H9 (cell line): ENCODE measurements at places on chromosomes 1 and 21.
A peak's percentile ranks its signal among the peaks of the same experiment; 100 is the strongest.

GRCh38 chr1:75438355-75438754 is 172.6 kb downstream of the SLC44A5 start:
- DNase-seq = no peak

GRCh38 chr21:34850166-34850690 is 181.4 kb downstream of the CLIC6 start:
- DNase-seq = no peak

- no peak for DNase-seq
Measured at GRCh38 chr1:207890136-207890738, 20.7 kb downstream of the CD34 start.

DNA sequence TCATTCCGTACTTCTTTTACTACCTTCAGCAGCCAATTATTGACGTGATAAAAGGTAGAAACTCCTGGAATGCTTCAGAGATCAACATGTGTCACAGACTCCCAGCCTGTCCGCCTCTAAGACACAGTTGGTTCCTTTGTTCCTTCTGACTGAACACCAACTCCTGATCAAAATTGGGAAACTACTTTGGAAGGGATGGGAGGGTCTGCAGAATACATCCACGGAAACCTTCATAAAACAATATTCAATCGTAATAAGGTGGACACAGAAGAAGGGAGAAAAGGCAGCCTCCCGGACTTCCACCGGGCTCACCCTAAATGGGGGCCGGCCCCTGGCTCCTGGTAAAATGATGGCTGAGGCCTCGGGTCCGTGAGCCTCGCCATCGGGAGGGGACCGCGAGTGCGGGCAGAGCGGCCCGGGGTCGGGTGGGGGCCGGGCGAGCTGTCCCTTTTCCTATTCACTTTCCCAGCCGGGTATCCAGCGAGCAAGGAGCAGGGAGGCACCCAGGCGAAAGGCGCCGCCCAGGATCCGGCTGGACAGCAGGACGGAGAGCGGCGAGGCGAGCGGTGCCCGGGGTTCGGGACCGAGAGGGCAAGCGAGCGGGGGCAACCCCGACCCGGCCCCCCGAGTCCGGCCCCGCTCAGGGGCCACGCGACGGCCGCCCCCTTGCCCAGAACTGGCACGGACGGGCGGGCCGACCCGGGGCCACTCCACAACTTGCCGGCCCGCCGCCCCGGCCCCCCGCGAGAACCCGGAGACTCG is 805 bp downstream of the NRIP1 start:
- DNase-seq = peak; percentile 46

- DNase-seq = peak; percentile 82
Measured at GRCh38 chr21:39348355-39349210, at the start of gene HMGN1. TSS of gene HMGN1 (minus strand) at chr21:39349088. CDS start at chr21:39348917, 171 bp downstream.

- DNase-seq = no peak
Measured at GRCh38 chr1:9020305-9020704, 5.9 kb downstream of the SLC2A7 start.

DNA sequence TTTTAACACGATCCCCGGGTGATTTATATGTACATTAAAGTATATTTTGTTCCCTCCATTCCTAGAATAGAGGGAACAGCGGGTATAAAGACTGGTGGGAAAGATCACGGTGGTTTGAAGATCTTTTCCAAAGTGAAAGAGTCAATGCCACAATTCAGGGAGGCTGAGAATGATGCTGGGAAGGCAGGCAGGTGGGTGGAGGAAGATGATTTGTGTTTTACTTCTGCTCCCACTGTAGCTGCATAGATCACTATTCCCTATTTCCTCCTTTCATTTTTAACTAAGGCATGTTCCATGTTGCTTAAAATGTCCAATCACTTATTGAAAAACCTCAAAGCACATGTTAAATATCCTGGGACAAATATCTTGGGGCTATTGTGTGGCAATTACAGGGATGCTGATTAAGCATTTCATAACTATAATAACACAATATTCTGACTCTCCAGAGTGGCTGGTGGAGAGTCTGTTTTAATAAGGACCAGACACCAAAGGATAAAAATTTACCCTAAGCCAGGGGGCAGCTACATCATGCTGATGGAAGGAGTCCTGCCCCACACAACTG is 8.4 kb upstream of the LYST start:
- no peak for DNase-seq

- DNase-seq = no peak
Measured at GRCh38 chr1:170580636-170581440, 48.9 kb downstream of the GORAB start.

- no peak for DNase-seq
Measured at GRCh38 chr1:41621791-41622190, 137.3 kb upstream of the EDN2 start.

DNA sequence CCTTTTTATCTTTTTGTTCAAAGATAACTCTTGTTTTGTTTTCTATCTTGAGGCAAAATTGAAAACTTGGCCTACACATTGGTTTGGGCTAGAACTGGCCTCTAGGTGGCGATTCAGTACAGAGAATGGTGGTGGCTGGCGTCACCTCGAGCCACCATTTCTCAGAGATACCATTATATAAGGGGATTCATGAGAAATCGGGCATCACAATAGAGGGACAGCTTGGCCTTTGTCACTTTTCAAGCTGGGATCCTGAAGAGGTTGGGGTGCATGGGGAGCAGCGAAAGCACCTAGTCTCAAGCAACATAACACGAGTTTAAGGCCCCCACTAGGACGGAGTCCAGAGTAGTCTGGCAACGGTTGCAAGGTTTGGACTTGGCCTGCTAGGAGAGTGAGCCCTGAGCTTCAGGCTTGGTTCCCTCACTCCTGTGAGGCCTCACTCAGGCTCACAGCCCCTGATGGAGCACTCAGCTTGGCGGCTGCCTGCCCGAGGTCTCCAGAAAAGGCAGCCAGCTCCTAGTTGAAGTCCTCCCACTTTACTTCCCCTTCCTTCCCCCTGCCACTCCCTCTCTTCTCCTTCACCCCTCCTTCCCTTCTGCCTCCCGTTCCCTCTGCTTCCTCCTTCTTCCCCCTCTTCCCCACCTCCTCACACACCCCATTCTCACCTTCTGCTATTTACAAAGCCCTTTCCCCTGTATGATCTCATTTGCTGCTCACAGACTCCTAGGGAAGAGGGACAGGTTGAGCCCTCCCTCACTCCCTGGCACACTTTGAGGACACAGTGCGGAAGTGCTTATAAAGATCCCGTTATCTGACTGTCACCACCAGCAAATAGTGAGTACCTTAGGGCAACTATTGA is 67.8 kb downstream of the LRIG2 start:
- DNase-seq = peak; percentile 64

DNA sequence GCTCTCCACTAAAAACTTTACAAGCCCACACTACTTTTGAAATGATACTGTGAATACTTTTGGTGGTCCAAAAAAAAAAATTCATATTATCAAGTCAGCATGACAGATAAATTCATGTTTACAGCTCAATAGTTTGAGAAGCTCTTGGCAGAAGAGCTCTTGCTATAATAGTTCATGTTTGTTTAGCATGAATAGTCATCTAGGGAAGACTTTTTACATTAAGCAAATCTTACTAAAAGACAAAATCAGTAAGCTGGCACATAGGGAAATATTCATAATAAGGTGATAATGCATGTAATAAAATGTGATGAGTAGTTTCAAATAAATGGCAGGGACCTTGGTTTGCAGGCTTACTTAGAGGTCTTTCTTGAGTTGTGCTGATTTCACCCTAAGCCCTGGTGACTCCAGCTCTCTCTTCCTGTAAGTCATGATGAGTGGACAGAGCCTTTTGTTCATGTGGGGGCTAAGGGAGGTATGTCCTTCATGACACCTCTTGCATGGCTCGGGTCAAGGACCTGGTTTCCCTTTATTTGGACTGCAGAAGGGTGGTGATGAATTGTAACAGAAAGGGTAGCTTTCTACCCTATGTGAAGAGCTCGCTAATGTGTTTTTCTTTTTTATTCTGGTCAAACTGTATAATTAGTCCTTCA is 166.7 kb downstream of the GABPA start:
- no peak for DNase-seq

DNA sequence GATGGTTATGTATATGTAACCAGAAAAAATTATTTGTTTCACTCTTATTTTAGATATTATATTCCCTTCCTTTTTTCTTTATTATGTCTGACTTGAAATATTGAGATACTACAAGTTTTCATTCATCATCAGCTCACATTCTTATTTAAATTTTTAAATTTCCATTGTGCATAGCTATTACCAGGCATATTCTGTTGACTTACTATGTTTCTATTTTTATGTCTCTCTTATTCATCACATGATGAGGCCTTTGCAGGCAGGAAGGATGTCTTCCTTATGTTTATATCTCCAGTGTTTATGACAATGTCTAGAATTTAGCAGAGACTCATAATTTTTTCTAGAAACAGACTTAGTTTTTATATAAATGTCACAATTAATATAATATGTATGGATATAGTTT is 221.9 kb upstream of the KCTD3 start:
- no peak for DNase-seq

GRCh38 chr1:200435200-200435780 is 25.5 kb upstream of the ZNF281 start:
- no peak for DNase-seq

DNA sequence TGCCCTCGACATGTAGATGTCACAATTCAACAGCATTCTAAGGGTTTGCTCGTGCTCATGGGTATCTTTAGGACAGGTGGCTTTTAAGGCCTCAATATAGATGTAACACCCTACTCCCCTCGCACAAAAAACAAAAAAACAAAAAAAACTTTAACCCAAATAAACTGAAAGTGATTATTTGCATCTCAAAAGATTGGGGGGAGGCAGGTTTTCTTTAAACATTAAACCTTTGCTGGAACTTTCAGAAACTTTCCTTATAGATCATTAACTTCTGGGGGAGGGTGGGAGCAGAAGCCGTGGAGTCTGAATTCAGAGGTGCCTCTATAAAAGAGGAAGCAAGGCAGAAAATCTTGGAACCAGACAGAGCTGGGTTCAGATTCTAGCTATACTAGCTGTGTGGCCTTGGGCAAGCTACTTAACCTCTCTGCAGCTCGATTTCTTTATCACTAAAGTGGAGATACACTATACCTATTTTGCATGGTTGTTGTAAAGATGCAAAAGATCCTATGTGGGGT is 3.2 kb upstream of the KIAA1614 start:
- no peak for DNase-seq

GRCh38 chr1:67761091-67761490 is 72.2 kb downstream of the GNG12 start:
- DNase-seq = no peak

DNA sequence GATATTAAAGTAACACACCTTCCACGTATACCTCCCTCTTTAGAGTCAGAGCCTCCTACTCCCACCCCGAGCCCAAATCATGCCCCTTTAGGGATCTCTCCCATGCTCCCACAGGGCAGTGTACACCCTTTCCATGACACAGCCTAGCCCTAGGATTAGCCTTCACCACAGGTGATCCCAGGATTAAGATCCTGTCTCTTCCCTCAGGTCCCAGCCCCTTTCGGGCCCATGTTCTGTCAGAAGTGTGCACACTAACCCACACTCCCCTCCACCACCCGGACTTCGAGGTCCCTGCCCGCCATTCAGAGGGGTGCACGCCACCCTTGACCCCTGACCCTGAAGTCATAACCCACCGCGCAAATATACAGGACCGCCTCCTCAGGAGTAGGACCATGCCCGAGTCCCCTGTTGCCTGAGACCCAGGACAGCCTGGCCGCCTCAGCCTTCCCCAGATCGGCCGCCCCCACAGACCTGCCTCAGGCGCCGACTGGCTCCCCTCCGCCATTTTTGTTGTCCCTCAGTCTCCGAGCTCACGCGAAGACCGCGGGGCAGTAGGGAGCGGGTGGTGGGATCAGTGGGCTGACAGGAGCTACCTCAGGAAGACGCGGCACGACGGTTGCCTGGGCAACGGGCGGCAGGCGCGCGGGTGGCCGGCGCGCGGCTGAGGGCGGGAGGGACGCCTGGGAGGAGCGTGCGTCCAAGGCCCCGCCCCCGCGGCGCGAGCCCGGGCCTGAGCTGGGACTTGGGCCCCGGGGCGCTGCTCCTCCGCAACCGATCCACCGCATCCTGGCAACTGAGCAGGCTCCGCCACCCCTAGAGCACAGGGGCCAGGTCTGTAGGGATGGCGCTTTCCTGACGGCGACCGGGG is at the start of gene AGBL4:
Gene AGBL4, minus strand, starts transcription at position 663 of the 868 bp plus-strand sequence.
- peak; percentile 64 for DNase-seq

DNA sequence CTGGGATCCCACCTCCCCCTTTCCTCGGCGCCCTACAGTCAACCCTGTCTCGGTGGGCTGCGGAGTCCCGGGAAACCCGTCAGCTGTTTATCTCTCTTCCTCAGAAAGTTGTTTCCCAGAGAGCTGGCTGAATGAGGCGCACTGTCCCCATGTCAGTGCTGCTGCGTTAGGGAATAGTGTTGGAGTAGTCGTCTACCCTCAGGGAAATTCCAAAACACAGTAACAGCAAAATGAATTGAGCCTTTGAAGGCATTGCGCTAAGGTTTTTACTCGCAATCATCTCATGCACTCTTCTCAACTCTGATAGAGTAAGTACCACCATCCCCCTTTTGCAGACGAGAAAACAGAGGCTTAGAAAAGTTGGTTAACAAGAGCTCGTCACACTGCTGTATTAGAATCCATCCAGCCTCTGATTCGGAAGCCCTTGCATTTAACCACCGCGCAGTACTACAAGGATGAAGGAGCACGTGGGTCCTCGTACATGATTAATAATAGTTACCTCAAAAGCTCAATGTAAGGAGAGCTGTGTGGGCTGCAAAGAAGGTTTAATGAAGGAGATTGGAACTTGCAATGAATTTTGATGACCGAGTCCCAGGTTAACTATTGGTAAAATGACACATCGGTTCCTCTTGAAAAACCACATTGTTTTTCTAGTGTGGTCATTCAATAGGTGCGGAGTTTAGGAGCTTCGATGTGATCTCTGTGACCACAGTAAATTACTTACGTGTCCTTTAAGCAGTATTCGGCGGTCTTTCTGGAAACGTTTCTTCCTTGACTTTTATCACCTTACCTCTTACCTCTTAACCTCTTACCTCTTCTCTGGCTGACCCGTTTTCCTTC is 788 bp upstream of the EDEM3 start:
- no peak for DNase-seq

DNA sequence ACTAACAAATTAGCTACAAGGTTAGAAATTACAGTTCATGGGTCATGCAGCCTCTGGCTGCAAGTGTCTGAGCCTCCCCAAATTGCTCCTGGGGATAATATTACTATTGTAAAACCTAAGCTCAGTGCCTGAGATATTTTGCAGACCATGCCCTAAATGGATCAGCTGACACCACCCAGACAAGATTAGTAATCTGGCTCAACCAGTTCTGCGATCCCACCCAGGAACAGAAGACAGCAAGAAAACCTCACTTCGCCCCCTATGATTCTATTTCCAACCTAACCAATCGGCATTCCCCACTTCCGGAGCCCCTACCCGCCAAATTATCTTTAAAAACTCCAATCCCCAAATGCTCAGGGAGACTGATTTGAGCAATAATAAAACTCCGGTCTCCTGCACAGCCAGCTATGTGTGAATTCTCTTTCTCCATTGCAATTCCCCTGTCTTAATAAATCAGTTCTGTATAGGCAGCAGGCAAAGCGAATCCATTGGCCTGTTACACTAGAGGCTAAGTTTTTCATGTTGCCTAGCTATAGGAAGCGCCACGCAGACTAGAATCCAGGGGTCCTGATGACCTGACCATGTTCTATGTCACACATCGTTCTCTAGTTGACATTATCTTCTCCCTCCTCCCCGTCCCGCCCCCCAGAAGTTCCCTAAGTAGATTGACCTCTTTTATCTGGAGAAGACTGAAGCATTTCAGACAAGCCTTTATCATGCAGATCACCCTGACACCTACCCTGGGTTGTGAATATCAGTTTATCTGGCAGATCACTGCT is 22.4 kb upstream of the ZFYVE9 start:
- no peak for DNase-seq

- DNase-seq = no peak
Measured at GRCh38 chr21:15373941-15374340, 309.1 kb upstream of the NRIP1 start.
